PC-3 (cell line): ENCODE measurements at places on chromosomes 3 and 15. TPM values are rescaled to one million over a fixed set of nuclear protein-coding genes. Genes with fewer than 3 reads are reported as not detected.

DNA sequence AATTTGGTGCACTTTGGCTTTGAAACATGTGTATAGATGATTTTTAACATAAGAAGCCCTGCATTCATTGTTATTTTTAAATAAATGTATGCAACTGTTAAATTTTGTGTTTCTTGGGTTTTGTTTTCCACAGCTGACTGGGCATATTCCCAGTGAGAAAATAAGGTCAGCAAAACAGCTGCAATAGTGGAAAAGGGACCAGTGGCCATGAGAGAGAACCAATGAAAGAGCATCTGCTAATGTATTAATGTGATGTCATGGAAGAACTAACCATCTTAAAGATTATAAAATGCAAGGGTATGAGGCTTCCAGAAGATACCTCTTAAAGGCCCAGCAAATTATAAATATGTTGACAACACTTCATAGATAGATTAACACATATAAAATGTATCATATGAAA, 31.0 kb upstream of the KBTBD12 start:
- no peaks in the 10 kb centered on the region for H3K4me1 ChIP-seq
- DNase-seq, result no peak
- no peaks in the 10 kb centered on the region for H3K27me3 ChIP-seq
- no peak overlapping the region for H3K4me3 ChIP-seq
- H3K27ac ChIP-seq, result no peak overlapping the region

- DNase-seq, result peak; percentile 10
- peaks cover 29% of the 10 kb centered on the region for H3K4me1 ChIP-seq
- no peak overlapping the region for H3K4me3 ChIP-seq
Observed at GRCh38 chr3:47985381-47985780, 30.8 kb downstream of the MAP4 start.

GRCh38 chr3:148092624-148093347, 604.9 kb upstream of the AGTR1 start:
- H3K4me3 ChIP-seq, result no peak overlapping the region
- DNase-seq, result no peak
- no peak overlapping the region for H3K27ac ChIP-seq
- H3K27me3 ChIP-seq, result no peaks in the 10 kb centered on the region
- H3K36me3 ChIP-seq, result no peaks in the 10 kb centered on the region

DNA sequence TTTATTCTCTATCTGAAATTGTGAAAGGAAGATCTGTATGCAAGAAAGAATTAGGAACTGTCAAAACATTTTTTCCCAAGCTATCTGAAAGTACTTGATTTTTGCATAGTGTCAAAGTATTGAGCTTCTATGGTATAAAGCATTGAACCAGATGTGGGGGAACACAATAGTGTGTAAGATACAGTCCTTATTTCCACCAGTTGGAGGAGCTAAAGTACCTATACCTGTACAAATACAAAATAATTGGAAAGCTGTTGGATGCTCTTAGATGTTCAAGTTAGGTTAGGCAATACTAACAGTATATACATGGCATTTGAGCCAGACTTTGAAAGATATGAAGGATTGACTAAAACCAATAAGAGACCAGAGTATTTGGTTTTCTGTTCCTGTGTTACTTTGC, 148.4 kb downstream of the B3GALNT1 start:
- peak; percentile 74 for DNase-seq
- no peaks in the 10 kb centered on the region for H3K27me3 ChIP-seq
- no peak overlapping the region for H3K27ac ChIP-seq
- no peak overlapping the region for H3K4me3 ChIP-seq
- H3K4me1 ChIP-seq, result no peaks in the 10 kb centered on the region
- no peaks in the 10 kb centered on the region for H3K36me3 ChIP-seq

DNA sequence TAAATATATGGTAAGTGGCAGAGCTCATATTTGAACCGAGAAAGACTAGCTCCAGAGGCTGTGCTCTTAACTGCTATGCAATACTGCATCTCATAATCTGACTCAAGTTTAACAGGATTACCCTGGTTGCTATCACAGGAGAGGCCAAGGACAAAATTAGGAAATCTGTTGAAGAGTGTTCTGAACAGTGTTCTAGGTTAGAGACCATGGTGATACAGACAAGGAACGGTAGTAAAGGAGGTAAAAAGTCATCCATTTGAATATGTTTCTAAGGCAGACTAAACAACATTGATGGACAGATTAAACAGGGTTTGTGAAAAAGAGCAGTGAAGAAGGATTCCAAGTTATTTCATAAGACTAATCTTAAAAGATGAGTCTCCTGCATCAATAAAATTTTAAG, 22.1 kb downstream of the PLOD2 start:
- no peak overlapping the region for H3K4me3 ChIP-seq
- DNase-seq, result no peak
- H3K4me1 ChIP-seq, result peaks cover 14% of the 10 kb centered on the region
- no peaks in the 10 kb centered on the region for H3K27me3 ChIP-seq
- no peaks in the 10 kb centered on the region for H3K36me3 ChIP-seq
- no peak overlapping the region for H3K27ac ChIP-seq

- no peaks in the 10 kb centered on the region; the same call in 1 of the 2 replicates for H3K27me3 ChIP-seq
- H3K27ac ChIP-seq, result no peak overlapping the region
- no peaks in the 10 kb centered on the region for H3K36me3 ChIP-seq
- no peaks in the 10 kb centered on the region for H3K4me1 ChIP-seq
Observed at GRCh38 chr3:140584549-140584948, 93.3 kb upstream of the TRIM42 start.

- no peak overlapping the region for H3K4me3 ChIP-seq
- no peaks in the 10 kb centered on the region for H3K36me3 ChIP-seq
Observed at GRCh38 chr3:72274493-72275330, 489.8 kb upstream of the PROK2 start.

DNA sequence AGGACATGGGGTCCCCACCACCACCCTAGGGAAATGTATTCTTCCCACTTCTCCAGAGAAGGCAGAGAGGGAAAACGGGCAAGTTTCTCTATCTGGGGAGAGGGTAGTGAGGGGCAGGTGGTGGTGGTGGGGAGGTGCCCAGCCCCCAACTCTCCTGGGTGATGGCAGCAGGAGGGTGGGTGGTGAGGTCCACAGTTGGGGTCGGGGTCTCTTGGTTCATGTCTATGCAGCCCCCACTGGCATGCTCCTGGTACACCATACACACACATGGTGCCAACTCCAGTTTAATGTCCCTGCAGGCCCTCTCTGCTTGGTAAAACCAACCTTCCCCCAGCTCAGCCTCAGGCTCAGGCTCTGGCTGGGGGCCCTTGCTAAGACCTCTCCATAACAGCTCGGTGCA, 254.5 kb upstream of the LYSMD4 start:
- DNase-seq, result no peak
- no peaks in the 10 kb centered on the region for H3K36me3 ChIP-seq
- no peaks in the 10 kb centered on the region for H3K27me3 ChIP-seq
- no peak overlapping the region for H3K4me3 ChIP-seq

DNA sequence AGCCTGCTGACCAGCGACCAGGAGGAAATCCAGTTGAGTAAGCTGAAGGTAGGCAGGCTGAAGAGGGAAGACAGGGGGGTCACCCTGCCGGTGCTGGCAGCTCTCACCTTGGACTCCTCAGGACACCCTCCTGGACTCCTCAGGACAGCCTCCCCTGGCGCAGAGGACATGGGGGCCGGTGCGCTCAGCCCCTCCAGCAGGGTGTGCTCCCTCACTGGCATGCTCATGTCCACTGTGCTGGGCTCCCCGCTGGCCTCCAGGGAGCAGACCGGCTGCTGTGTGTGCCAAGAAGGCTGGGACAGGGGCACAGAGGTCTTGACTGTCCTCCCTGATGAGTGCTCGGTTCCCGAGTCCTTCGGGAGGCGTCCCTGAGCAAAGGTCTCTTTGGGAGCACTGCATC, 183.6 kb downstream of the ATP10A start:
- no peak for DNase-seq
- no peak overlapping the region for H3K4me3 ChIP-seq
- H3K4me1 ChIP-seq, result no peaks in the 10 kb centered on the region; the same call in 1 of the 2 replicates

- H3K4me1 ChIP-seq, result peaks cover 8% of the 10 kb centered on the region; the same call in 1 of the 2 replicates
- H3K4me3 ChIP-seq, result no peak overlapping the region
- H3K27ac ChIP-seq, result no peak overlapping the region
- H3K27me3 ChIP-seq, result no peaks in the 10 kb centered on the region
- no peak for DNase-seq
Observed at GRCh38 chr15:60969658-60970057, 259.4 kb downstream of the RORA start.

Gene ASB14
- total RNA-seq, result not detected in 2 replicates

GRCh38 chr3:132418916-132419315, 1.6 kb downstream of the DNAJC13 start:
- H3K36me3 ChIP-seq, result no peaks in the 10 kb centered on the region
- H3K27me3 ChIP-seq, result no peaks in the 10 kb centered on the region
- H3K27ac ChIP-seq, result no peak overlapping the region
- H3K4me3 ChIP-seq, result peak overlapping the region; percentile 97

DNA sequence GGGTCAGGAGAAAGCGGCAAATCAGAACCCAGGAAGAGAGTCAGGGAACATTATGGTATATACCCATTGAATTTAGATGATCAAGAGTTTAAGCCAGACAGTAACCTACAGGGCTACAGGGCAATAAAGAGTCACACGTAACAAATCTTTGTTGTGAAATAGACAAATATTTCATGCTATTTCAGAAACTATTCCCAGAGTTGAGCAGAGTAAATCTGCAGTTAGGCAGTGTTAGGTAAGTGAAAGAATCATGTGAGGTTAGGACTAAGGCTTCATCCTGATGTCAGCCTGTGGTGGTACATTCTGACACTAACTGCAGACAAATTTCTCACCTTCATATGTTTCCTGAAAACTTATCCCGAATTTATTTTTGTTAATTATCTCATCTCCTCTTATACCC, 153.0 kb downstream of the UBE2E2 start:
- no peaks in the 10 kb centered on the region for H3K27me3 ChIP-seq
- H3K36me3 ChIP-seq, result no peaks in the 10 kb centered on the region
- no peaks in the 10 kb centered on the region for H3K4me1 ChIP-seq
- no peak overlapping the region for H3K27ac ChIP-seq
- DNase-seq, result no peak

- peaks cover 39% of the 10 kb centered on the region for H3K27me3 ChIP-seq
- no peak overlapping the region for H3K4me3 ChIP-seq
- H3K4me1 ChIP-seq, result no peaks in the 10 kb centered on the region
- no peak overlapping the region for H3K27ac ChIP-seq
Observed at GRCh38 chr15:95078003-95078402, 846.6 kb downstream of the MCTP2 start.

DNA sequence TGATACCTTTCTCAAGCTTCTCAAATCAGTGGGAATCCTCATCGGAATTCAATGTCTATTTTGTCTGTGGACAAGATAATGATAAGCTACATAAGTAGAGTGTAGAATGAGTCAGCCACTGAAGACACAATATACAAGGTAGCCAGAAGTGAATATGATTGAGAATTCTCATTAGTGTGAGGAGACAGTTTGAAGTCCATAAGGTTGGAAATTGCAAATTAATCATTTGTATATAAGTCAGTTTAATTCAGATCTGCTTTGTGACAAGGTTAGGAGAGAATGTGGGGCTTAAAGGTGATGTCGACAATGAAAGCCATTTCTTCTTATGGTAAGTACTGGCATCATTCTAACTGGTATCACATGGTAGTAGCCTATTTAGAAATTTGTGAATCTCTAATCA, 4.2 kb downstream of the ARPP21 start:
- peaks cover 5% of the 10 kb centered on the region; the same call in 1 of the 2 replicates for H3K4me1 ChIP-seq
- no peak overlapping the region for H3K27ac ChIP-seq
- no peak for DNase-seq
- peaks cover 26% of the 10 kb centered on the region for H3K27me3 ChIP-seq

- H3K36me3 ChIP-seq, result no peaks in the 10 kb centered on the region
- no peaks in the 10 kb centered on the region for H3K27me3 ChIP-seq
- no peak overlapping the region for H3K27ac ChIP-seq
- no peak for DNase-seq
Observed at GRCh38 chr15:44028349-44028748, 166.7 kb downstream of the FRMD5 start.

DNA sequence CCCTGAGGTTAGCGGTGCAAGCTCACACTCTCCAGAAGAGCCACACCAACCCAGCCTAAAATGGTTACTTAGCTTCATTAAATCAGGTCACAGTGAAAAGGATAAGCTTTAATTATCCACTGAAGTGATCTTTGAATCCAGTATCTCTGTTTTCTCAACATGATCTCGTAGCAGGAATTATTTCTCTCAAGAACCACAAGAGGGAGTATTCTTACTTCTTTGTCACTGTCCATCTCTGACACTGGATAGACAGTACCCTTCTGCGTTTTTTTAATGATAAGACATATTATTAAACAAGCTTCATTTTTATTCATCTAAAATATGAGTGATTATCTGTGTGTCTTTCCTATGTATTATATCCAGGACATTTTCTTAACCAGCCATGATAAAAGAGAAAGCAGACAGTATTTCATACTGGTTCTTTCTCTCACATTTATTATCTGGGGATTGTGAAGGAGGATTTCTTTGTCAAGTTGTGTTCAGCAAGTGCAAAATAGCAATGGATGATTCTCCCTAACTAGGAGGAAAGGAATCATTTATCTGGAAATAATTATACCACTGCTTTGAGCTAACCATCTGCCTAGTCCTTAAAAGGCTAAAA, 105.4 kb upstream of the CCDC54 start:
- no peaks in the 10 kb centered on the region for H3K4me1 ChIP-seq
- no peak overlapping the region for H3K4me3 ChIP-seq
- DNase-seq, result peak; percentile 60

DNA sequence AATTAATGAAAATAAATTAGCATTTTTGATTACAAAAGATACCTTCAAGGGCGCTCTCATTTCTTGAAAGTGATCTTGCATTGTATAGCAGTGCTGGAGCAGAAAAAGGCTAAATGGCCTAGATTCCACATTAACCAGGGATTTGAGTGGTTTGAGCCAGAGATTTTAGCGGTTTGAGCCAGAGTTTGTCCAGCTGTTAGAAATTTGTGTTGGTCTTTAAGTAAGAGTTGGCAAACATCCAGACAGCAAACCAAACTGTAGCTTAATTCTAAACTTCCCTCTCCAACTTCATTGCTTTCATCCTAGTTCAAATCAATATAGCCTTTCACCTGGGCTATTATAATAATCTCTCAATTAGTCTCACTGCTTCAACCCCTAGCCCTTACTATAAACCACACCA, 351.7 kb downstream of the IGSF11 start:
- H3K4me1 ChIP-seq, result no peaks in the 10 kb centered on the region
- no peaks in the 10 kb centered on the region for H3K36me3 ChIP-seq
- no peak overlapping the region for H3K4me3 ChIP-seq
- no peak overlapping the region for H3K27ac ChIP-seq

DNA sequence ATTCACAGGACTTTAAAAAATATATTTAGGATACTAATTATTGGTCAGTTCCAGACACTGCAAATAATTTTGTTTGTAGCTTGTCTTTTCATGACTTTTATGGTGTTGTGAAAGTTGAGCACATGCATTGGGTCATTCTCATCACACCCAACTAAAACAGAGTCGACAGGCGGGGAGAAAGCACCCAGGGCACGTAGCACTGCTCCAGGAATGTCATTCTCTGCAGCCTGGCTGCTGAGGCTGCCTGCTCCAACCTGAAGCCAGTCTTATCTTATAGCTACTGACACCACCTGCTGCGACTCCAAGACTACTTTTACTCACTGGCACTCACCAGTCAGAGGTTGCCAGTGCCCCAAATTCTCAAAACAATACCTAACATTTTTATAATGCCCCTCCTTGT, 56.9 kb downstream of the ACAD9 start:
- H3K27me3 ChIP-seq, result no peaks in the 10 kb centered on the region
- no peak overlapping the region for H3K27ac ChIP-seq
- DNase-seq, result no peak
- H3K4me1 ChIP-seq, result no peaks in the 10 kb centered on the region
- H3K36me3 ChIP-seq, result no peaks in the 10 kb centered on the region
